ENCODE measurements at places on chromosomes 12 and 14.

- DNase-seq: no peak
Measured at GRCh38 chr12:115297445-115297844, 613.5 kb upstream of the TBX3 start.

- no peak for DNase-seq
Measured at GRCh38 chr12:109743076-109743910, 29.7 kb downstream of the FAM222A start.

GRCh38 chr14:63212776-63213500 lies 8.7 kb downstream of the RHOJ start:
- no peak for DNase-seq

DNA sequence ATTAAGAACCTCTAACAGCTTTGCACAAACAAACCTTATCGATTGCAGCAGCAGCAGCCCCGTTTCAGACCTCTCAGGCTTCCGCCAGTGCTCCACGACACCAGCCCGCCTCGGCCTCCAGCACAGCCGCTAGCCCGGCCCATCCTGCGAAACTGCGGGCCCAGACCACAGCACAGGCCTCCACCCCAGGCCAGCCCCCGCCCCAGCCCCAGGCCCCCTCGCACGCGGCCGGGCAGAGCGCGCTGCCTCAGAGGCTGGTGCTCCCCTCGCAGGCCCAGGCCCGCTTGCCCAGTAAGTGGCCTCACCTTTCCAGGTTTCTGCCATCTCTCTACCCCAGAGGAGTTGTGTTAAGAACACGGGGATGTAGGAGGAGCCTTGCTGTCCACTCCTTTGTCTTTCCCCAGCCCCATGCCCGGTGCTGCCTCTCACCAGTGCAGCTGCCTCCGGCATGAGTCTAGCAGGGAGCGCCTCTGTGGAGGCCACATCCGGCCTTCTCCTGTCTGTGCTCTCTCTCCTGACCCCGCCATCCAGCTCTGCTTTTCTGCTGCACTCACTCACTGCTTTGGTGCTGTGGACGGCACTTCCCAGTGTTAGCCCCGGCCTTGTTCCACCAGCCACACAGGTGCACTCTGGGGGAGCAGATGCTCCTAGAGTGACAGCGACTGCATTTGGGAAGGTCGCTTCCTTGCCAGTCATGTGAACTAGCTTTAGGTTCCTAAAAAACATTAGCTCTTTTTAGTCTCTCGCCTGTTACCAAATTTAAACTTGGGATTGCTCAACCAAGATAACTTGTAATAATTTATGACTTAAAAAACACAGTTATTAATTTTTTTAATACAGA lies 71.5 kb downstream of the EP400 start:
- DNase-seq: no peak

DNA sequence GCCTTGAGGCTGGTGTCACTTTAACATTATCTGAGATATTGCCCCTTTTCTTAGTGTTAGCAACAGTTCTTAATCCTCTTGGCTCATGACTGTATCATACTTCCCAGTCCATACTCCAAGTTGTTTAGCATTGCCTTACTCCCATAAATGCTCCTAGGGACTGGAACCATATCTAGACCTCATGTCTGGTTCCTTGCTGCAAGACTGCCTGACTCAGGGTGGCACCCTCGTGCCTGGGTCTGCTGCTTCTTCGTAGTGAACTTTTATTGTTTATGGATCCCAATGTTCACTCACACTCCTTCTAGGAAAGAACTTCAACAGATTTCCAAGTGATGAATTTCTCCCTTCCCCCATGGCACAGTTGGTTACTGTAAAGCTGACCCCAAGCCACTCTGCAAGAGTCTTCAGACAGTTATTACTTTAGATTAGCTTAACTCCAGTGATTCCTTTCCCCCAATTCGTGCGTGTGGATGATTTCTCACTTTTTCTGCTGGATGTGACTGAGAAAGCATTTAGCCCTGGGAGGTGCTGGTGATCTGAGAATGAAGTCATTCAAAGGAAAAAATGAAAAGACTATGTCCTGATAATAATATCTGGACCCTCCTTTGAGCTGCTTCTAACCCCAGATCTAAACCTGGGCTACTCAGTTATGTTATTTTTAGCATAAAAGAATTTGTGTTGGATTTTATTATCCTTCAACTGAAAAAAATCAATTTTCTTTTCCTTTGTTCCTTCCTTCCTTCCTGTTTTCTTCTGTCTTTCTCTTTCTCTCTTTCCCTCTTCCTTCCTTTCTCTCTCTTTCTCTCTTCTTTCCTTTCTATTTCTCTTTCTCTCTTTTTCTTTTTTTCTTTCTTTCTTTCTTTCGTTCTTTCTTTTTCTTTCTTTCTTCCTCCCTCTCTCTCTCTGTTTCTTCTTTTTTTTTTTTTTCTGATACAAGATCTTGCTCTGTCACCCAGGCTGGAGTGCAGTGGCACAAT lies 47.5 kb upstream of the PPP1R12A start:
- DNase-seq: no peak

DNA sequence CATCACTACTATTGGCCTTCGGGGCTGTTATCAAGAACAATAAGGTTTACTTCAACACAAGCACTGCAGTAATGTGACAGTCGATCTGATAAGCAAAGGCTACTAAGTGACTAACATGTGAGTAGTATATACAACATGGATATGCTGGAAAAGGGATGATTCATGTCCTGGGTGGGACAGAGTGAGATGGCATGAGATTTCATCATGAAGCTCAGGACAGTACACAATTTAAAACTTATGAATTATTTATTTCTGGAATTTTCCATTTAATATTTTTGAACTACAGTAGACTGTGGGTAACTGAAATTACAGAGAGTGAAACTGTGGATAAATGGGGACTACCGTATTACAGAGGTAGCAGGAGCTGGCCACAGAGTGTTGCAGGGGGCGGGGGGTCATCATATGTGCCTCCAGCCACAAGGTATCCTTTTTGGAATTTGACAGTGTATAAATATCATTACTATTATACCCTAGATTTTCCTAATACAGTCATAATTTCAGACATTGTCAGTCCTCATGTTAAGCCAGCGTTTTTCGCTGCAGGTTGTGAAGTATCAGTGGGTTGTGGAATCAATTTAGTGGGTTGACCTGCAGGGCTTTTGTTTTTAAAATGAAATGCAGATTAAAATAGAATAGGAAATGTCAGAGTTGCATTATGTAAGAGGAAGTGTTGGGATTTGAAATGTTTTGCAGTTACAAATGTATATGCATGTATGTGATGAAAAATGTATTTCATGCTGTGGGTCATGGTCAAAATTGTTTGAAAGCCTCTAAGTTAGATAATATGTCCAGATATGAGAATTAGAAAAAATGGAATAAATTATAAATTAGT lies 148.0 kb upstream of the NUDT4 start:
- DNase-seq: no peak

DNA sequence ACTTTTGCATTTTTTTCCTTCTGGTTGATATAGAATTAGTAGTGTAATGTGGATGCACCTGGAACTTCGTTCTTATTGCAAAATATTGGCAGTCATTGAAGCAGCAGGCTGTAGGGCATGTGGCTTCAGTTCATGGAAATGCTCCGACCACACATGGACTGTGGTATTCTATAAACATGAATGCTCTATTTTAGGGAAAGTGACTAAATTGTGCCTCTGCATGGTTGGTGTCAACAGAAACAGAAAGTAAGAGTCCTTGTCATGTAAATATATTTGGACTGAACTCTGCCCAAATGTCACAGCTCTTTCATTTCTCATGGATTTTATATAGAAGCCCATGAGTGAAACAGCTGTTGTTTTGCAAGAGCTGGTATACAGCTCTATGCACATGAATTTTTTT lies 917.0 kb downstream of the LRFN5 start:
- DNase-seq: no peak

- DNase-seq: no peak
Measured at GRCh38 chr14:94625353-94625635, 13.1 kb downstream of the SERPINA3 start.

DNA sequence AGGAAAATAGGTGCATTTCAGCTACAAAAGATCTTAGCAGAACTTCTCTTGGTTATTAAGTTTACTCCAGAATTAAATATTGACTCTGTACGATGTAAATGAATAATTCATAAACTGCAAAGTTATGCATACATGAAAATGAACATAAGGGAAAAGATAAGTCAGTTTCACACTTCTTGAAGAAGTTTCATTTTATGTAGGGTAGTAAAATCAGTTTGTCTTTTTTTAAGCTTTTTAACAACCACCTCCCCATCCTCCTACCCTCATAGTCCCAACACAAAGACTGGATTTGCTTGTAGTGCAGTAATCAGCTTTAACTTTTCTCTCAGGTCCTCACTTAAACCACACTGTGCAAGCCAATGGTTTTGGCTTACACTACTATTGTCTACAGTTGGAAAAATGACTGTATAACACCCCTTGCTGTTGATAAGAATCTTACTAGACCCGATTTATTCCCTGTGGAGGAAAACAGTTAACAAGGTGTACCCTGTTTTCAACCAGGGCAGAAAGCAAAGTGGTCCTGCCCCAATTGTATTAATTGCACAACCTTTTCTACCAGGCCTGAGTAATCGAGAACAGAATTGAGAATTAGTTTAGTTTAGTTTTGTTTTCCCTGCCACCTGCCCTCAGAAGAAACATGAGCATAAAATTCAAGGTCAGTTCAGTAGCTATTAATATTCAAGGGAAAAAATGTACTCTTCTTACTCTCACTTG lies 44.1 kb downstream of the NIN start:
- DNase-seq: no peak

GRCh38 chr14:23335623-23336022 lies 14.4 kb downstream of the PABPN1 start:
- no peak for DNase-seq

GRCh38 chr12:103905730-103906349 lies 24.4 kb upstream of the HSP90B1 start:
- DNase-seq: no peak

DNA sequence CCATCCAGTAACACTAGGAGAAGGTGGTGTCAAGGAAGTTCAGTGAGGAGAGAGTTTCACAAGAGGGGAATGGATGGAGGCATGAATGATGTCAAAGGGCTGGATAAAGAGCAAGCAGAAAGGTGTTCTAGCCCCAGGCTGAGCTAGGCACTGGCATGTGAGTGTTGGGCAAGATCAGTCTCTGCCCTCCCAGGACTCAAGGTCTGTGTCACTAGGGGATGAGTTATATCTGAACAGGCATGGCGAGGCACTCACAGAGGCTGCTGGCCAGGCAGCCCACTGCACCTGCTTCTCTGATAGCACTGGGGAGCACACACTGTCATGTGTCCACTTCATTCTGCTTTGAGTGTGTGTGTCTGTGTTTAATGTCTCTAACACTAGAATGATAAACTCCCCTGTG lies 903.8 kb downstream of the BCL11B start:
- DNase-seq: no peak

- no peak for DNase-seq
Measured at GRCh38 chr14:97878727-97879126, 1081.5 kb downstream of the VRK1 start.

DNA sequence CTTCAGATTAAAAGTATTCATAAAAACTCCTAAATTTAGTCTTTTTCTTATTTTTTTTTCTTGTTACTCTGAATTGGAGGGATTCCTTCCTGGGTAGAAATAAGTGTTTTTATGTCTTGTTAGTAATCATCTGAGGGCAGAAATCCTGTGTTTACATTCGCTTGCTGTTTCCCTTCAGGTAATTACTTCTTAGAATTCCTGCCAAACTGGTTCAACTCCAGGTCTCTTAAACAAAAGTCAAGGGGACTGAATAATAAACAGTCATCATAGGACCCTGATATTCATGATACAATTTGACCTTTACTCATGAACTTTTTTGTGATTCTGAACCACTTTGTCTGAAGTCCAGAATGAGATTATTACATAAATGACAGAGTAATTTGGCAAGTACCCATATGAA lies 843.9 kb downstream of the FLRT2 start:
- DNase-seq: no peak

DNA sequence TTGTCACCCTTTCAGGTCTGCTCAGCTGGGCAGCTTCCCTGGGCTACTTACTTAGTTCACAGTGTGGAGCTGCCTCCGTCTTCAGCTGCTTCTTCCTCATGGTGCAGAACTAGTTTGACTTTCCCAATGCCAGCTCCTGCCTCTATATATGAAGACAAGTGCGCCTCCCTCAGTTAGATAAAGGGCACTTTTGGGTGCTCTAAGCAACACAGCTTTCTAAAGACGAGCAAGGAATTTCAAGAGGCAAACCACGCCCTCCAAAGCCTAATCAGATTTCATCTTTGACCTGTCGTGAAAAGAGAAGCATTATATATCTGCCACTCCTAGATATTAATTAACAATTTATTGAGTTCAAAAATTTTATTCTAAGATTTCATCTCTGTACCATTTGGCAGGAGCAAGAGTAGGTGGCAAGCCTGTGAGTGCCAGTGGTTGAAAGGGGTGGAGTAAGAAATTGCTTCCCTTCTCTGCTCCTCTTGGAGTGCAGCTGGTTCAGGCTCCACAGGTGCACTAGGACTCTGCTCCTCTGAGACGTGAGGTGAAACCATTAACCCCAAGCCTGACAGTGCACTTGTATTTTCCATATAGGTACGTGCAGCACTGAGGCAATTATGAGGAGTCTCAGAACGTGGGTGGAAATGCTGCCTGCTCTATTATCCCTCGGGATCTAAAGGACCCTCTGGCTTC lies 2.1 kb upstream of the SLC11A2 start:
- DNase-seq: no peak

DNA sequence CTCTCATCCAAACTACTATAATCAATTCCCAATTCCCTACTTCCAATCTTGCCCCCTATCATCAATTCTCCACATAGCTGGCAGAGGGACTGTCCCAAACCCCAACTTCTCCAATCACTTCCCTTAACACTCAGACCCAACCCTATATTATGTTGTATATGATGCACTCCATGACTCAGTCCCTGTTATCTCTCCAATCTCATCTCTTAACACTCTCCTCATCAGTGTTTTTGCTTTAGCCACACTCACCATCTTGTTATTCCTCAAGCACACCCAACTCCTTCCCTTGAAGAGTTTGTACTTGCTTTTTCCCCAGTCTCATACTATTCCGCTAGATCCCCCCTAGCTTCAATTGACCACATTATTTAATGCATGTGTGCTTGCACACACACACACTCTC lies 4.9 kb downstream of the RHOJ start:
- DNase-seq: no peak

DNA sequence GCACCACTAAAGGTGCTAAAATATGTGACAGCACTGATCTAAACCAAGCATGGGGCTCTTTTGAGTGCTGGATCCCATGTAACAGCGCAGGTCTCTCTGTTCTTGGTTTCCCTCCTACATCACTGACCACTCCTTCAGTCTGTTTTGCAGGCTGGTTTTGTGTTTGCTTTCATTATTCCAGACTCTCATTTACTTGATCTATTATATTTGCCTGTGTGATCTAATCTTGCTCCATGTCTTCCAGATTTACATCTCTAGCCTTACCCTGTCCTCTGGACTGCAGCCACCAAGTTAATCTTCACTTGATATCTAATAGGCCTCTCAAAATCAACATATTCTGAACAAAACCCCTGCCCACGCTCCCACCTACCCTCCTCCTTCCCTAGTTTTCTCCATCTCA lies 8.6 kb downstream of the GLIPR1 start:
- DNase-seq: no peak

GRCh38 chr12:132426349-132427173 lies 63.4 kb upstream of the FBRSL1 start:
- no peak for DNase-seq

Measured in activated effector memory CD4-positive, alpha-beta T cell treated with Interleukin-2 at 50 U/mL for 16 hours (primary cell).